ENCODE measurements at places on chromosomes 7 and 10.

GRCh38 chr7:142788303-142789289, 17.8 kb downstream of the PRSS2 start:
- DNase-seq: no peak

DNA sequence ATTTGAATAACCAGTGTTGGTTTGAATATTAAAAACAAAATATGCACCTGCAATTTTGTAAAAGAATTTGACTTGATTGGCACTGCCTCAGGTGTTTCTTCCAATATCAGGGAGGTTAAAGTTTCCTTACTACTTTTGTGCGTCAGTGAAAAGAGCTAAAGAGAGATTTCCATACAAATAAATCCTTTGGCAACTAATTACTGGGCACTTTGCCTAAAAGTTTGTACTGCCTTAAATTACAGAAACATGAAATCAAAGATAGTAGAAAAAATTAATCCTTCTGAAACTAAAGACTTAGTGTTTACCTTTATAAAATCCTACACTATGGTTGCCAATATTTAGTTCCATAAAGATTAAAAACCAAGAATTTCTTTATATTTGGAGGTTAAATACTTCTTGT, 72.5 kb downstream of the DNAJB9 start:
- DNase-seq: no peak

DNA sequence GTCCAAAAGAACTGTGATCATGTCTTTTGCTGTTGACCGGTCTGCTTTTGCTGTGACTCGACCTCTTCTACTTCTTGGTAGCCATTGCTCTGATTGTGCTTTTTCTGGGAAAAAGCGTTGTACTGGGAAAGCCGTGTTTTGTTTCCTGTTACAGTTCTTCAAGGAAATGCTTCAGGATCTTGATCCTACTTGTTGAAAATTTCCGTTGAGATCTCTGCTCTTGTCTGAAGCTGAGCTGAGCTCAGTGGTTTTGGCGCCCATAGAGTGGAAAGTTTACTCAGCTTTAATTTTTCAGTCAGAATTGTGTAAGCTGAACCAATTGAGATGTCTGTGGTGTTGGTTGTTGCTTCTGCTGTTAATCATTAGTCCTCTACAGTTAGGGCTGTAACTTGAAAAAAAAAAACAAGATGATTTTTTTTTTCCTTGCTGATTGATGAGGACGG, 302.2 kb downstream of the CCDC3 start:
- DNase-seq: no peak

GRCh38 chr7:155402941-155403340, 55.0 kb upstream of the EN2 start:
- no peak for DNase-seq

DNA sequence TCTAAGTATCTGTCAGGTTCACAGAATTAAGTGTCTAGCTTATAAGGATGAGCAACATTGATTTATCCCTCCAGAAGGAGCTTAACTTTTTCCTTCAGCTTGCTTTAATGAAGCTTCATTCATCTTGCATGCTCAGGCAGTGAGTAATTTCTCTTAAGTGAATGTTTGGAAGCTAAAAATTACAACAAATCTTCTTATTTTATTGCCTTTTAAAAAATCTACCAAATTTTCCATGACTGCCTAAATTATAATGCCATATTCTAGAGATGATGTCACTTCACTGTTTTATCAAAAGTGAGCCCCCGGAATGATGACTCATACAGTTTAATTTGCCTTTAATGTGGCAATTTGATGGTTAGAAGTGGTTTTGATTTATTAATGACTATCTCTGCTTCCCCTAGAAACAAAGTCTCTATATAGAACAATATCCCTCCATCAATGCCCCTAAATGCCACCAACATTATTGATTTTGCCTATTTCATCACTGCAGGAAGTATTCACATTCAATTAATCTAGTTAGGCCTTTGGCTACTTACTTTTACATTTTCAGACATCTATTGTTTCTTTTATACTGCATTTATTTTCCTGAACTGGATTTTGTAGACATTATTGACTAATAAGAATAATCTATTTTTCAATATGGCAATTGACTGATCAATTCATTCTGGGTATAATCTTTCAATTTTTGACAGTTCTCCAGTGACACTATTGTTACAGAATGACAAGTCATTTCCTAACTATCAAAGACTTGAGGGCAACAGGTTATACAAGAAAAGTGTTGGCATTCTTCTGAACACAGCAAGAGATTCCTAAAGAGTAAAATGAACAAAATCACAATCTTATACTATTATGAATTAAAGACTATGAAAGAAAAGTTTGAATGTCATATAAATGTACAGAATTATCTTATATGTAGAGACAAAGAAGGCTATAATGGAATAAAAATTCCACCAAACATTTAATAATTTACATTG, 139.3 kb upstream of the ODAD2 start:
- DNase-seq: no peak

GRCh38 chr10:100826983-100827818, 81.8 kb downstream of the PAX2 start:
- no peak for DNase-seq

DNA sequence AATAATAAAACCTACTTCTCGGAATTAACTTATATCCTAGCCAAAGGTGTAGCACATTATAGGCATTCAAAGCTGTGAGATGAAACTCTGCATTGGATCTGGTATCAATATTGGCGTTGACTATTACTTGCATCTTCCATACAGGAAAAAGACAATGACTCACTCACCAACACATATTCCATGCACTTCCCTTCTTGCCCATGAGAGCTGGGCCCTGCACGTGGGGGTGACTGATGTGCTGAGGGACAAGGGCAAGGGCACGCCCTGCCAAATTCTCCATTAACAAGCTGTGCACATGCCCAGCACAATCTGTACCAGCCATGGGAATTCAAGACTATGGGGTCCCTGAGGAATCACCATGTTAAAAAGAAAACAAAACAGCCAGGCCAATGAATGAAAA, 188.1 kb upstream of the PDE1C start:
- DNase-seq: no peak

DNA sequence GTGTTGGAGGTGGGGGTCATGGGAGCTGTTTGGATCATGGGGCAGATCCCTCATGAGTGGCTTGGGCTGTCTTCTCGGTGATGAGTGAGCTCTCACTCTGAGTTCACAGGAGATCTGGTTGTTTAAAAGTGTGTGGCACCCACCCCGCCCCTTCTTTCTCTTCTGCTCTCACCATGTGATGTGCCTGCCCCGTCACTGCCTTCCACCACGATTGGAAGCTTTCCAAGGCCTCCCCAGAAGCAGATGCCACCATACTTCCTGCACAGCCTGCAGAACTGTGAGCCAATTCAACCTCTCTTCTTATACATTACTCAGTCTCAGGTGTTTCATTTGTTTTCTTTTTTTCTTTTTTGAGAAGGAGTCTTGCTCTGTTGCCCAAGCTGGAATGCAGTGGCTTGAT, 170.0 kb downstream of the PTPN20 start:
- DNase-seq: no peak

DNA sequence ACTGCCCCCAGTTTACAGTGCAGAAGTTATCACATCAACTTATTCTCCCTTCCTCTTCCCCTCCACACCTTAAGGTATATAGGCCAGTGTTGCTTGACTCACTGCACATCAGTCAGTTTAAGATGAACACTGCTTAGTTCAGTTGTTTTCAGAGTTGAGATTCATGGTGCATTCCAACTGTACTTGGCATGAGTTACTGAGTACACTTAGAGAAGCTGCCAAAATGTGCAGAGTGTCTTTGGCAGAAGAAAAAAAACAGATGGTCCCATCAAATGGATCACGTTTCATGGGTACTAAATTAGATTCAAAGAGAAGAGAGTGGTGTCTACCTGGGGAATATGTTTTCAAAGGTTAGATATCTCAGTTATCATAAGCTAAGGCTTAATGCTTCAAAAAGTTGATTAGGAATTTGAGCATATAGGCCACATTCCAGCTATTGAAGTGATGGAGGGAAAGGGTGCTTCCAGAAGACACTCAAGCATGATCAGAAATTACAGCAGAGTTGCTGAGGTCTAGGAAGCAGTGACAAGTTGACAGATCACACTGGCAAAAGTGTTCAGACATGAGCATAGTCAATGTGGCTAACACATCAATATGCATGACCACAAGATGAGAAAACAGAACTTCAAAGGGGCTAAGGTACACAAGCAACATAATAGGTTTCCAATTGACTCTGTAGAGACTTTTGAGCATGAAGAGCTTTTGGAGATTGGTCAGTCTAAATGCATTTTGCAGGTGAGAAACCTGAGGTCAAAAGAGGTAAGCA, 579.2 kb upstream of the CELF2 start:
- DNase-seq: no peak

- DNase-seq: no peak
Measured at GRCh38 chr10:3057946-3058345, 9.4 kb upstream of the PFKP start.

- no peak for DNase-seq
Measured at GRCh38 chr7:26420422-26421019, 128.9 kb downstream of the SNX10 start.
